ENCODE measurements at places on chromosomes 13 and 19.

- no peaks in the 10 kb centered on the region for H3K27me3 ChIP-seq
- H3K27ac ChIP-seq: peak overlapping the region; percentile 96
- H3K4me3 ChIP-seq: peak overlapping the region; percentile 61
Observed at GRCh38 chr19:13100031-13100588, 2.5 kb downstream of the LYL1 start.

DNA sequence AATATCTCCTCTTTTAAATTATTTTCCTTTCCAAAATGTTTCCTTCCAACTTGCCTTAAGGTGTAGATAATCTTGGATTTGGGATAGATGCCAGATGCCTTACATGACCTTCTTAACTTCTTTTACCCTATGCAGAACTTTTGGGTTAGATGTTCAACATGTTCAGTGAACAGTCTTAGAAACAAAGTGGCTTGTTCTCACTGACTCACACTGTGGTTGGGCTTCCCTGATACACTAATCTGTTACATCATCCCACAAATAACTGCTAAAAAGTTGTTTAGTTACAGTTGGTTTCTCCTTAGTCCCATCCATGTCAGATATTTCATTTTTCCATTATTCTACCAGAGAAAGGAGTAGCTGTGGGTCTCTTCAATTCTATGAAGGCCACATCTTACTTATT lies 2638.2 kb downstream of the PCDH9 start:
- DNase-seq: no peak
- H3K36me3 ChIP-seq: no peaks in the 10 kb centered on the region
- no peaks in the 10 kb centered on the region for H3K4me1 ChIP-seq

DNA sequence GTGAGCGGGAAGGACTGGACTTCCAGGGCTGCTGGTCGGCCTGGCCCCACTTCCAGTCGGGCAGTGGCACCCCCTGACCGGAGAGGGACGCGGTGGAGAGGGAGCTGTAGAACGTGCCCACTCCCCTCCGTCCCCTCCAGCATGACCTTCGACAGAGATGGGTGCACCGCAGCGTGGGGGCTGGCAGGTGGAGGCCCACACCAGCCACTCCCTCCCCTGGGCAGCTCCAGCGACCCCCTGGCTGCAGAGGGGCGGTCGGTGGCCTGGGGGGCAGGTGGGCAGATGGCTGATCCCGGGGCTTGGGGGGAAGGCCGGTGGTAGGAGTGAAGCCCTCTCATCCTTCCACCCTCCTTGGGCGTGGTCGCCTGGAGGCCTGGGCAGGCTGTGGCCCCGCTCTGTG lies 2.4 kb downstream of the HCN2 start:
- no peaks in the 10 kb centered on the region for H3K36me3 ChIP-seq
- H3K4me1 ChIP-seq: peaks cover 15% of the 10 kb centered on the region
- DNase-seq: no peak
- no peak overlapping the region for H3K4me3 ChIP-seq
- H3K27me3 ChIP-seq: peaks cover 54% of the 10 kb centered on the region

GRCh38 chr13:73223372-73223781 lies 164.6 kb downstream of the KLF5 start:
- no peak overlapping the region for H3K4me3 ChIP-seq
- DNase-seq: no peak
- no peaks in the 10 kb centered on the region for H3K36me3 ChIP-seq
- H3K27ac ChIP-seq: no peak overlapping the region

DNA sequence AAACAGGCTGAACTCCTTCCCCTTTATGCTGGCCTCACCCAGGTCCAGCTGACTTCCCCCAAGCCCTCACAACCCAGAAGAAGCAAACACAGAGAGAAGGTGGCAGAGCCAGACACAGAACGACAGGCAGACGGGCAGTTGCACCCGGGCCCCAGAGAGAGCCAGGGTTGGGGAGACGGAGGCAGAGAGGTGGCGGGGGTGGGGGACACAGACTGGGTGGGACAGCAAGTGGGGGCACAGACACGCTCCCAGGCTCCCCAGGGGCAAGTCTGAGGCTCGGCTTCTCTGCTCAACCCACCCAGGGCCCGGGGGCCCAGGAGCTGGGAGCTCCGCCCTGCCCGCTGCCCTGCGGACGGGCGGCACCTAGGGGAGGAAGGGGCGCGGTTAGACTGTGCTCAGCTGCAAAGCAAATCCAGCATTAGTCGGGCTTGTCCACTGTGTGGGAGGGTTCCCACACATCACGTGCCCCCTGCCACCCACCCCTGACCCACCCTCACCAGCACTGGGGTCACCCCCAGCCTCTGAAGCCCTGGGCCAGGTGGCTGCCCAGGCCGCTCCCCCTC lies 31.3 kb upstream of the ASF1B start:
- H3K27me3 ChIP-seq: no peaks in the 10 kb centered on the region
- no peak overlapping the region for H3K4me3 ChIP-seq
- peak overlapping the region; percentile 44 for H3K27ac ChIP-seq
- peaks cover 23% of the 10 kb centered on the region for H3K4me1 ChIP-seq
- no peak for DNase-seq
